ENCODE measurements at places on chromosomes 7 and 10.

DNA sequence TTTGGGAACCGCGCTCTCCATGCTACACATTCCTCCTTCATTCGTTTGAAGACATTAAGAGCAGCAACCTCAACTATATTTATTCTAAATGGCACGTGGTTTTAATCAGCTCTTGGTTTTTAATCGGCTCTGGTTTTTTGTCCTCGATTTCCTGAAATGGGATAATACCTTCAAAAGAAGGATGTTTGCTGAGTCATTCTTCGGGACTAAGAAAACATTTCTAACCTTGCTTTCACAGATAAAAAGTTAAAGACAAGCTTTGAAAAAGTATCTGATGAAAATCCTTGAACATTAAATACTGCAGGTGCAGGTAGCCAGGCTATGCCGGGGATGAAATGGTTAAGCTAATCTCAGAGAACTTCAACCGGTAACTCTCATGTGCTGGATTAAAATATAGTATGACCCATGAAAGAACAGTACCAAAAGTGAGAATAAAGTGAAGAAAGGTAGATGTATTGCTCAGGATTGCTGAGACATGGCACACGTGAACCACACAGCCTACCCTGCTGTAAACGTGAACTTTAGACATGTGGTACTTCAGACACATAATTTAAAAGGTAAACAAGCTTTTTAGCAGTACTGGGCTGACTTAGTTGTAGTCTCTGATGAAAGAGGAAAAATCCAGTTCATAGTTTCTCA, 89.1 kb downstream of the PTPRN2 start:
- DNase-seq, result no peak

DNA sequence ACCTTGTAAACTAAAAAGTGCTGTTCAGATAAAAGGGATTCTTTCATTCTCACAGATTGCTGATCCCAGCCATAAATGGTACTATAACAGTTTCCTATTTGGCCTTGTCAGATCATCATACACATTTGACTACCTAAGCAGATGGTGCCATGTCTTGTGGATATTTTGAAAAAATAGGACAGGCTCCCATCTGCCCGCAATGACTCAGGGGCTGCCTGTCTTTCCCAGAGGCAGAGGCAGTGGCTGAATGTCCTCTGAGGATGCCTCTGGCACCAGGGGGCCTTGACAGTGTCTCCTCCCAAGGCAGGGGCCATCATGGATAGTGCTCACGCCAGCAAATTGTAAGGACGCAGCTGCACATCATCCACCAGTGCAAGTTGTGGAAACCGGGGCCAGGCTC, 323.0 kb upstream of the PODXL start:
- no peak for DNase-seq

- no peak for DNase-seq
Observed at GRCh38 chr7:74212661-74213060, 2.9 kb downstream of the LAT2 start.

DNA sequence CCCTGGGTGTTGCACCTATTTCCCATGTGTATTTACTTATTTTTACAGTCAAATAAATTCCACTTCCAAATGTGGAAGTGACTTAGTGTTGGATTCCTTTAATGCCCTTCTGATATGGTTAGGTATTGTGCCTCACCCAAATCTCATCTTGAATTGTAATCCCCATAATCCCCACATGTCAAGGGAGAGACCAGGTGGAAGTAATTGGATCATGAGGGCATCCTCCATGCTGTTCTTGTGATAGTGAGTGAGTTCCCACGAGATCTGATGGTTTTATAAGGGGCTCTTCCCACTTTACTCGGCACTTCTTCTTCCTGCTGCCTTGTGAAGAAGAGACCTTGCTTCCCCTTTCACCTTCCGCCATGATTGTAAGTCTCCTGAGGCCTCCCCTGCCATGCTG, 136.9 kb downstream of the SNX10 start:
- DNase-seq, result no peak

DNA sequence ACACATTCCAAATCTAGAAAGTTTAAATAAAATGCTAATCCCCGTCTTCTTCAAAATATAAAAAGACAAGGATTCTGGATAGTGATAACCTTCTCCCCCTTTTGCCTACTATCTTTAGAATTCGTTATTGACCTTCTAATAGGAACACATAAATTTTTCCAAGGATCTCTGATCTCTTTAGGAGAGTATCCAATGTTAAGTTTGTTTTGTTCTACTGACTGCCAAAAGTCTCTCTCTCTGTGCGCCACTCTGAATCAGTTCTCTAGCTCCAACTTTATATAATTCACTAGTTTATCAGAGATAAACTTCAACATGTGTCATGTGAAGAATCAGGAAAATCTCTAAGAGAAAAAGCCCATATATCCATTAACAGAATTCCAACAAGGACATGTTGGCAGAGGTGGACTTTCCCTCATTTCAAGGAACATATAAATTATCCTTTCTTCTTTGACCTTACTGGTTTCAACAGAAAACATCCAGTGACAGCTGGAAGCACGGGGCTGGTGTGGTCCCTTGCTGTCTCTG, 615.6 kb downstream of the KCNMA1 start:
- DNase-seq, result no peak

GRCh38 chr10:17533731-17534130, 79.3 kb upstream of the ST8SIA6 start:
- peak; percentile 40 for DNase-seq

- DNase-seq, result no peak
Observed at GRCh38 chr10:43402880-43403452, 6.0 kb downstream of the HNRNPF start.

GRCh38 chr10:32348297-32349198, 1.6 kb upstream of the EPC1 start:
- no peak for DNase-seq

- DNase-seq, result no peak
Observed at GRCh38 chr10:33162248-33162575, 172.3 kb downstream of the NRP1 start.

GRCh38 chr10:131742500-131742951, 158.3 kb upstream of the PPP2R2D start:
- no peak for DNase-seq

DNA sequence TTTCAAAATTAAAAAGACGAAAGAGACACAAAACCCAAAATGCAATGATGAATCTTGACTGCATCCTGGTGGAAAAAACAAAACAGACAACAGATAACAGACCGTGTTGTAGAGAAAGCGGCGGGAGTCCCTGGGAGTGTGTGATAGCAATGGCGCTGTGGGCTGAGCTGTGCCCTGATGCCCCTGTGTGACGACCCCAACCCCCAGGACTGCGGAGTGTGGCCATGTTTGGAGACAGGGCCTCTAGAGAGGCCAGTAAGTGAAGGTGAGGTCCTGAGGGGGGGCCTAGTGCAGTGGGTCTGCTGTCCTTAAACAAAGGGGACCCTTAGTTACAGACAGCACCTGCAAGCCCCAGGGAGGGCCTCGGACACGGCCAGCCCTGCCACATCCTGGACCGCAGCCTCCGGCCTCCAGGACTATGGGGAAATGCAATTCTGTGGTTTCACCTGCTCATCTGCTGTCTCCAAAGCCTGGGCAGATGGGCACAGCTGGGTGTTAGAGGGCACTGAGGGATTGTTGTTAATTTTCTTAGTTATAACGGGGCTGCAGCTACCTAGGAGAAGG, 277.7 kb downstream of the DNAJB6 start:
- no peak for DNase-seq

DNA sequence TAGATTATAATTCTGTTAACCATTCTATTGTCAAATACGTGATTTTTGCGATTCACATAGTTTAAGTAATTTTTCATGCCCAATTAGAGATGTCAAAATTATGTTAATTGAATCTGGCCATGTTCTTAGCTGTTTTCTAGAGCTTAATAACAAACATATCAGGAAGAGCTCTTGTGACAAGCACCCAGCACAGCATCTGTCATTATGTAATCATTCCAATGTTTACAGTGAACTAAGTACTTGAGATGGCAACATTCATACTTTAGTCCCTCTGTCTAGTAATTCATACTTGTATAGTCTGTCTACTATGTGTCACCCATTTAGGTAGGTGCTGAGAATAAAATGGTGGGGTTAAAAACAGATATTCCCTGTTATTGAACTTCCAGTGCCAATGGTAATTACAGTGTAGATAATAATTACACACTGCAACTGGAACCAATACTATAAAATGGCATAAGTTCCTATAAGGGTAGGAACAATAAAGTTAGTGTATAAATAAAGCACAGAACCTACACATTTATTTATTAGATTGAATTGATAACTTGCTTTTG, 55.2 kb downstream of the ZEB1 start:
- no peak for DNase-seq

GRCh38 chr7:137458399-137458798, 114.9 kb upstream of the PTN start:
- no peak for DNase-seq

- no peak for DNase-seq
Observed at GRCh38 chr10:21193196-21193595, 296.1 kb upstream of the NEBL start.

DNA sequence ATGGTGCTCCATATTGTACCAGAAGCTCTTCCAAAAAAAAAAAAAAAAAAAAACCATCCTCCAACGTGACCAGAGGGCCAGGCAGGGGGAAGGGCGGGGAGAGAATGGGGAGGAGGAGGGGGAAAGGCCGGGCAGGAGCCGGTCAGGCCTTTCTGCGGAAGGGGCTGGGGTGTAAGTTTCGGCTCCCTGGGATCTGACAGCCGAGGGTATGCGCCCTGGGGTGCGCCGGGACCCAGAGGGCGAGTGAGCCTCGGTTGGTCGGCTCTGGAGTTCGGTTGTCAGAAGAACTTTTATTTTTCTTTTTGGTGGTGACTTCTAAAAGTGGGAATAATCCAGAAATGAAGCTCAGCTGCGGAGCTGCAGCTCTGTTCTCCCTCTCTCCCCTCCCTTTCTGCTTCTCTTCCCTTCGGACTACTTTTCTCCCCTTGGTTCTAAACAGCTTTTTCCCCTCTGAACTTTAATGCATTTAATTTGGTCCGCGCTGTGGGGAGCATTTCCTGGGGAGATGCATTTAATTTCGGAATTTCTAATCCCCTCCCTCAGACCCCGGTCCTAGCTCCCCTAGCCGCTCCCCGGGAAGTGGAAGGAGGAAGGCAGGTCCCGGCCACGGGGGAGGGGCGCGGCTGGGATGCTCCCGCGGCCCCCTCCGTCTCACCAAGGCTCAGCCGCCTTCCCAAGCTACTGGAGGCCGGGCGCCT, 3.9 kb upstream of the PAX2 start:
- no peak for DNase-seq

DNA sequence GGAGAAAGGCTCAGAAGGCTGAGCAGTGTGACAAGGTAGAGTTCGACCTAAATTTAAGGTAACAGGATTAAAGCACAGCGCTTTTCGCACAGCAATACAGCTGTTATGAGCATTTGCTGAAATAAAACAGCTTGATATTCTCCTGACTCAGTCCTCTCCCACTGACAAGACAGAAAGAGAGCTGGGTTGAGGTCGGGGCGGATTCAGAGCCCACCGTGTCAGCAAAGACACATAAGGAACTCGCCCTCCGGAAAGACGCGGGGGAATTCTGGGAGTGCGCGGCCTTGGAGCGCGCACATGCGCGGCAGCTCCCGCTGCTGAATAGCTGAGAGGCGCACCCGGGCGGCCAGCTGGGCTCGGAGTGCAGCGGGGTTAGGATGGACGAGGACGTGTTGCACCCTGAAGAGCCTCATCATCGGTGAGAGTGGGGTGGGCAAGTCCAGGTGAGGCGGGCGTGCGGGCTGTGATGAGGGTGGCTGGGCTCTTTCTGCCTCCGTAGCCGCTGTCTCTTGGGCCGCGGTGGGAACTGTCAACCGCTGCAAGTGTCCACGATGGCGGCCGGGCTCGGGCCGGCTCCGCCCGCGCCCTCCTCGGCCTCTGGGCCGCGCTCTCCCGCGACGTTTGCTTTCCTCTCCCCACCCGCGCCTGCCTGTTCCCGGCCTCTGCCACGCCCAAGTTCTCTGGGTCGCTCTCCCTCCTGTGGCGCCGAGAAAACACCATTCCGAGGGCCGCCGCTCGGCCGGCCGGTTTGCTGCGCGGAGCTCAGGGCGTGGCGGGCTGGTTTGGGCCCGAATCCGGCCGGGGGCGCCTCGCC, 120.6 kb downstream of the LYZL1 start:
- DNase-seq, result peak; percentile 89

DNA sequence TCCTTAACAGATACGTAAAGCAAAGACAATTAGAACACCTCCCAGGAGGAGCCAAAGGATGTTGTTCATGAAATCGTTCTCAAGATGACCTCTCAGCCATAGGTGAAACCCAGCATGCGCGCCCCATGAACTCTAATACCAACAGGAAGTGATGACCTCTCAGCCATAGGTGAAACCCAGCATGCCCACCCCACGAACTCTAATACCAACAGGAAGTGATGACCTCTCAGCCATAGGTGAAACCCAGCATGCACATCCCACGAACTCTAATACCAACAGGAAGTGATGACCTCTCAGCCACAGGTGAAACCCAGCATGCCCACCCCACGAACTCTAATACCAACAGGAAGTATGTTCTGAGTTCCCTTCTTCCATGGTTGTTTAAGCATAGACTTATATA, 205.2 kb upstream of the ADARB2 start:
- DNase-seq, result no peak

DNA sequence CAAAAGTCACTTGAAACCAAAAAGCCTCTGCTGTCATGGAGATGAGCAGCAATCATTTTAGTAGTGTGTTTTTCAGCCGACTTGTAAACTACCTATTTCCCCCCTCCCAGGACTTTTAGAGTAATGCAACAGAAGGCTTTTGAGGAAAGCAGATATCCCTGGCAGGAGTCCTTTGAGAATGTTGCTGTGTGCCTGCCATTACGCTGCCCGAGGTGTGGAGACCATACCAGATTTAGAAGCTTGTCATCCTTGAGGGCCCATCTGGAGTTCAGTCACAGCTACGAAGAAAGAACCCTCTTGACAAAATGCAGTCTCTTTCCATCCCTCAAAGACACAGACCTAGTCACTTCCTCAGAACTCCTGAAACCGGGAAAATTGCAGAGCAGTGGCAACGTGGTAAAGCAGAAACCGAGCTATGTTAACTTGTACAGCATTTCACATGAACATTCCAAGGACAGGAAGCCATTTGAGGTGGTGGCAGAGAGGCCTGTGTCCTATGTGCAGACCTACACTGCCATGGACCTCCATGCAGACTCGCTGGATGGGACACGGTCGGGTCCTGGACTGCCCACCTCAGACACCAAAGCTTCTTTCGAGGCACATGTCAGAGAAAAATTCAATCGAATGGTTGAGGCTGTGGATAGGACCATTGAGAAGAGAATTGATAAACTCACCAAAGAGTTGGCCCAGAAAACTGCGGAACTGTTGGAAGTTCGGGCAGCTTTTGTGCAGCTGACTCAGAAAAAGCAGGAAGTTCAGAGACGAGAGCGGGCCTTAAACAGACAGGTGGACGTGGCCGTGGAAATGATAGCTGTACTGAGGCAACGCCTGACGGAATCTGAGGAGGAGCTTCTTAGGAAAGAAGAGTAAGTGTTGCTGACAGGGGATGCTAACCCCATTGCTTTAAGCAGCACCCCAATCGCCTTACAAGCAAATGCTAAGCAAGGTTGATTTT, 2.2 kb downstream of the ZNF365 start:
- DNase-seq, result no peak

DNA sequence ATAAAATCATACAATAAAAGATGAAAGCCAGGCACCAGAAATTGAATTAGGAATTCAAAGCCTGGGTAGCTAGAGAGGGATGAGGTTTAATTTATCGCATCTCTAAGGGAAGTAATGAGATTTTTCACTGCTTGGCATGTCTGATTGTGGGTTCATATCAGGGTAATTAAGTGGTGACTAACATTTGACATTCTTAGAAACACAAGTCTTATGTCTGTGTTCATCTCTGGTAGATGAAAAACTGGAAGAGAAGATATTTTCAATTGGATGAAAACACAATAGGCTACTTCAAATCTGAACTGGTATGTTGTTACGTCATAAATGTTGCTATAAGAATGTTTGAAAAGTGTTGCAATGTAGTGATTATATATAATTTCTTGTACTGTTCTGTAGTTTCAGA, 36.8 kb upstream of the ARMS2 start:
- no peak for DNase-seq

All from urothelium cell line (cell line).